PC-3 (cell line): ENCODE measurements at places on chromosomes 3 and 15. TPM values are rescaled to one million over a fixed set of nuclear protein-coding genes. Genes with fewer than 3 reads are reported as not detected.

ILDR1 gene
- total RNA-seq: 4.8 and 5.6 TPM in 2 replicates

SLC28A2 gene
- total RNA-seq: not detected in 2 replicates

ATP2B2 gene
- not detected in 2 replicates for total RNA-seq

USP13 gene
- total RNA-seq: 14.8 and 18.0 TPM in 2 replicates

CPNE9 gene
- 0.07 TPM in 1 of 2 replicates, not detected in the other for total RNA-seq

IL16 gene
- total RNA-seq: 0.04 TPM in 1 of 2 replicates, not detected in the other

GPR87 gene
- 13.3 and 14.5 TPM in 2 replicates for total RNA-seq

MIX23 gene
- 96.9 and 111 TPM in 2 replicates for total RNA-seq

CRABP1 gene
- not detected in 2 replicates for total RNA-seq

GPR171 gene
- not detected in 2 replicates for total RNA-seq

PGBD4 gene
- 1.2 and 2.6 TPM in 2 replicates for total RNA-seq

PPP1R14D gene
- 0.33 TPM in 1 of 2 replicates, not detected in the other for total RNA-seq

ACSBG1 gene
- total RNA-seq: 0.36 and 0.40 TPM in 2 replicates

LIPC gene
- total RNA-seq: not detected in 2 replicates

GOLGA8T gene
- total RNA-seq: 0.15 TPM in 1 of 2 replicates, not detected in the other

C3orf85 gene
- total RNA-seq: not detected in 2 replicates

THUMPD3 gene
- total RNA-seq: 45.3 and 65.5 TPM in 2 replicates

PLA2G4D gene
- 0.17 and 0.55 TPM in 2 replicates for total RNA-seq

TMEM158 gene
- 80.6 and 82.9 TPM in 2 replicates for total RNA-seq

LOXL1 gene
- total RNA-seq: 224 and 249 TPM in 2 replicates

PLA2G4F gene
- 5.5 and 5.8 TPM in 2 replicates for total RNA-seq

BCL2A1 gene
- 16.9 and 21.1 TPM in 2 replicates for total RNA-seq

BFSP2 gene
- total RNA-seq: not detected in 2 replicates
